Stimulated activated CD4-positive, alpha-beta T cell treated with anti-CD3 and anti-CD28 coated beads, Interleukin-2, amount 100 ng/mL, for 4 hours (primary cell): ENCODE measurements at places on chromosomes 16 and 17.

DNA sequence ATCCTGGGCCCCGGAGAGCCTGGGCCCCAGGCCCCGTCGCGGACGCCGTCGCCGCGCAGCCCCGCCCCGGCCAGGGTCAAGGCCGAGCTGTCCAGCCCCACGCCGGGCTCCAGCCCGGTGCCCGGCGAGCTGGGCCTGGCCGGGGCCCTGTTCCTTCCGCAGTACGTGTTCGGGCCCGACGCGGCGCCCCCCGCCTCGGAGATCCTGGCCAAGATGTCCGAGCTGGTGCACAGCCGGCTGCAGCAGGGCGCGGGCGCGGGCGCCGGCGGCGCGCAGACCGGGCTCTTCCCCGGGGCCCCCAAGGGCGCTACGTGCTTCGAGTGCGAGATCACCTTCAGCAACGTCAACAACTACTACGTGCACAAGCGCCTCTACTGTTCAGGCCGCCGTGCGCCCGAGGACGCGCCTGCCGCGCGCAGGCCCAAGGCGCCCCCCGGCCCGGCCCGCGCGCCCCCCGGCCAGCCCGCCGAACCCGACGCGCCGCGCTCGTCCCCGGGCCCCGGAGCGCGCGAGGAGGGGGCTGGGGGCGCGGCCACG lies 36.8 kb upstream of the ZC3H18 start:
- no peak for DNase-seq

GRCh38 chr16:89155851-89156739 lies 15.5 kb upstream of the CDH15 start:
- DNase-seq = no peak

DNA sequence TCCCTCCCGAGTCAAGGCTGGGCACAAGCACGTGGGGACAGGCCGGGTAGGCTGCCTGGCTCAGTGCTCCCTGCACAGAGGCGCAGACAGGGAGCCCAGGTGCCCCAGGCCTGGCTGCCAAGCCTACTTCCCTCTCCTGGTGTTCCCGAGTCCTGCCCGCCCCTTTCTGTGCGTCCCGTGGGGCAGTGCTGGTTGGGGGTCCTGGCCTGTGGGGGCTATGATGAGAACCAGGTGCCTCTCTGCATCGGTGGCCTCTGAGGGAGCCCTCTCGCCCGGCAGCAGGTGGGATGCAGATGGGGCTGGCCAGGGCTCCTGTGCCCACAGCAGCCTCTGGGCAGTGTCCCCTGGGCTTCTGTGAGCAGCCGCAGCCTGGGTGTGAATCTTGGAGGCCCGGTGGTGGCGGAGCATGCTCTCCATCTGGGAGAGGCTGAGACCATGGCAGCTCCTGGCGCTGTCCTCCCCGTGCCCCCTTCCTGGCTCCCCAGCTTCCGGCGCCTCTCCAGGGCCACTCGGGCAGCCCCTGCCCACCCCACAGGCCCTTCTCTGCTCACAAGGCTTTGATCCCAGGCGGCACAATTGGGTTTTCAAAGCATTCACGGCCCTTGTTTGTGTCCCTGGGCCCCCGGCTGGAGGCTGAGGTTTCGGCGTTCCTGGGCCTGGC lies 7.2 kb downstream of the CENPX start:
- no peak for DNase-seq

GRCh38 chr17:56740481-56740880 lies 93.2 kb downstream of the C17orf67 start:
- no peak for DNase-seq
